Stimulated activated CD8-positive, alpha-beta memory T cell treated with anti-CD3 and anti-CD28 coated beads, Interleukin-15, amount 100 ng/mL, for 4 hours (primary cell): ENCODE measurements at places on chromosomes 4 and X.
A peak's percentile ranks its signal among the peaks of the same experiment; 100 is the strongest.

GRCh38 chrX:155108427-155108826 is 37.1 kb downstream of the BRCC3 start:
- DNase-seq, result no peak

GRCh38 chrX:37787423-37787869 is 7.6 kb downstream of the CYBB start:
- no peak for DNase-seq

- DNase-seq, result no peak
Observed at GRCh38 chrX:14618177-14618965, 89.0 kb downstream of the GLRA2 start.

GRCh38 chr4:159041054-159042034 is 61.5 kb upstream of the RAPGEF2 start:
- no peak for DNase-seq

DNA sequence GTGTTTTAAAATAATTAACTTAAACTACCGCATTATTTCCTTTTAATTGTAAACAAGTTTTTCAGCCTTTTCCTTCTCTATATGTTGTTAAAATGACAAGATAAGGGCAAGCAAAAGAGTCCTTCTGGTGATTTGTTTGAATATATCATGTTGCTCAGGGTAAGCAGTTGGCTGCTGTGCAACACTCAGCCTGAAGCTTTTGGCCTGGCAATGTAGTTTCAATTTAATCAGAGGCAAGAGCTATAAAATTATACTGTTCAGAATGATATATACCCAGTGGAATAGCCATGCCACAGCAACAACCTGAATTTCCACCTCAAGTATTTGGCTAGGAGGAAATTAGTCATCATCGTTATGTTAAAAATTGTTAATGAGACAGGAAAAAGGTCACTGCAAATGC is 53.4 kb downstream of the GRXCR1 start:
- DNase-seq, result no peak

GRCh38 chr4:96670381-96670780 is 830.5 kb downstream of the PDHA2 start:
- no peak for DNase-seq

GRCh38 chr4:180550106-180550505 is 1693.1 kb upstream of the TENM3 start:
- no peak for DNase-seq

DNA sequence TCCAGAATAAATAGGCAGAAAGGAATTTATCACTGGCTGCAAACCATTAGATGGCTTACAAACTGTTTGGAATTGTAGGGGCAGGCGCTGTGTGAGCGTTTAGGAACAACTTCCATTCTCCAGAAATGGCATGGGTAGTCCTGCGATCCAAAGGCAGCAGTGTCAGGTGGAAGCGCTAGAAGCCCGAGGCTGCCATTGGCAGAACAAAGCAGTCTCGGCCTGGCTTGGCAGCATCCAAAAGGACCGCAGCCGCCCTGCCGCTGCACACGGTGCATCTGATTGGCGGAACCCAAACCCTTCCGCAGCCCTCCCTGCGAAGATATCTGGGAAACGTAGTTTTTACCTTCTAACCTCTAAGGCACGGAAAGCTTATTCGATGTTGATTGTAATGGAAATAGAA is 23.6 kb upstream of the YTHDC1 start:
- DNase-seq, result peak; percentile 7

DNA sequence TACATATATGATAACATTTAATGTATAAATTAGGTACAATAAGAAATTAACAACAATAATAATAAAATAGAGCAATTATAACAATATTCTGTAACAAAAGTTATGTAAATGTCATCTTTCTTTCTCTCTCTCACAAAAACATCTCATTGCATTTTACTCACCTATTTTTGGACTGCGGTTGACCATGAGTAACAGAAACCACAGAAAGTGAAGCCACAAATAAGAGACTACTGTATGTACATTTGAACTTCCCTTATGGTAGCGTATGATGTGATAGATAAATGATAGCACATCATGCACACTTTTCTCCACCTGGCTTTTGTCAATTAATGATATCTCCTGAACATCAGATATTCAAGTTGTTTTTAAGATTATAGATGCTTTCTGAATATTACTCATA is 80.5 kb downstream of the HNRNPD start:
- DNase-seq, result no peak

GRCh38 chr4:113766882-113767281 is 5.3 kb upstream of the CAMK2D start:
- DNase-seq, result no peak

- no peak for DNase-seq
Observed at GRCh38 chrX:39145859-39146258, 344.6 kb downstream of the MID1IP1 start.

DNA sequence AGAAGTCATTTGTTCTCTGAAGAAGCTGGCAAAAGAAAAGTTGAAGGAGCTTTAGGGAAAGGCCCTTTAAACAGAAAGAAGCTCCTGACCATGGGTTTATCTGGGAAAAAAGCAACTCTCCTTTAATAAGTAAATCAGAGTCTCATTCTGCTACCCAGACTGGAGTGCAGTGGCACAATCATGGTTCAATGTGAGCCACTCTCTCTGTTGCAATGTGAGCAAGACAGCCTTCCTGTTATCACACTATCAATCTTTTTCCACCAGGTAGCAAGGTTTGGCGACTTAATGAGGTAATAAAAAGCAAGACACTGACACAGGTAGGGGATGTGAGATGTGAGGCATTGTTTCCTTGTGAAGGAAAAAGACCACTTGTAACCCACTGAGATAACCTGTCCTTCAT is 111.3 kb downstream of the SYNPO2 start:
- no peak for DNase-seq

GRCh38 chrX:21781525-21781924 is 23.6 kb upstream of the SMPX start:
- no peak for DNase-seq
